ENCODE measurements at places on chromosomes 4 and X.

GRCh38 chr4:69092980-69093568 is 3.2 kb upstream of the UGT2B7 start:
- no peak for ATAC-seq

- ATAC-seq: peak; percentile 97
Measured at GRCh38 chr4:42371305-42372252, 25.7 kb upstream of the SHISA3 start.

GRCh38 chrX:15915959-15916703 is 61.5 kb upstream of the AP1S2 start:
- ATAC-seq: no peak

DNA sequence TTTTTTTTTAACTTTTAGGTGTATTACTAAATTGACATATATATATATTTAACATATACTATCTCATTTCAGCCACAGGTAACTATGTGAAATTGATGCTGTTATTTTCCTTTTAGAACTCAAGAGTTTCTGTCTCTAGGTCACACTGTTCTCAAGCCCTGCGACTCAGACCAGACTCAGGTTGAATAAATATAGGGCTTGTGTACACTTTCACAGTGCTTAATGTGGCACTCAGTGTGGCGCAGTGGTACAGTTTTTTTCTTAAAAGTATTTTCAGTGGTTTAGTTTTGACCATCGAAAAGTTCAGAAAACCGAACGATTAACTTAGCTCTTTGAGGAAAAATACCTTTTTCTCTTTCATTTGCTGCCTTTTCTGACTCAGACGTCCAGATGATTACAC is 24.7 kb downstream of the PACRGL start:
- no peak for ATAC-seq

DNA sequence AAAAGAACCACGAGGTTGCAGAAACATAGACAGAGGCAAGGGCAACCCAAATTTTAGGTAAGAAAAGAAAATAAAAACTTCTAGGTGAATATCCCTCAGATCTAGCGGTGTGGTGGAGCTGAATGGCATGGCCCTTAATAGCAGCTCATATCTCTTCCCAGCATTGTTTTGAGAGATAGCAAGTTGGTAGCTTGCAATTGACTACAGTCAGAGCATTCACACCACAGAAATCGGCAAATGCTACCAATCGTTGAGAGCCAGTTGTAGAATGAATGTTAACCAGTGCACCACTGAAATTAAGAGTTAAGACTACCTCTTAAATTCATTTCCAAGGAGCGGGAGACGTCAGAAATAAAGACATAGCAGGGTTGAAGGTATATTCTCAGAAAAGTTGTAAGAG is 184.0 kb upstream of the KIT start:
- no peak for ATAC-seq

- no peak for ATAC-seq
Measured at GRCh38 chr4:57098941-57099340, 11.2 kb downstream of the IGFBP7 start.

DNA sequence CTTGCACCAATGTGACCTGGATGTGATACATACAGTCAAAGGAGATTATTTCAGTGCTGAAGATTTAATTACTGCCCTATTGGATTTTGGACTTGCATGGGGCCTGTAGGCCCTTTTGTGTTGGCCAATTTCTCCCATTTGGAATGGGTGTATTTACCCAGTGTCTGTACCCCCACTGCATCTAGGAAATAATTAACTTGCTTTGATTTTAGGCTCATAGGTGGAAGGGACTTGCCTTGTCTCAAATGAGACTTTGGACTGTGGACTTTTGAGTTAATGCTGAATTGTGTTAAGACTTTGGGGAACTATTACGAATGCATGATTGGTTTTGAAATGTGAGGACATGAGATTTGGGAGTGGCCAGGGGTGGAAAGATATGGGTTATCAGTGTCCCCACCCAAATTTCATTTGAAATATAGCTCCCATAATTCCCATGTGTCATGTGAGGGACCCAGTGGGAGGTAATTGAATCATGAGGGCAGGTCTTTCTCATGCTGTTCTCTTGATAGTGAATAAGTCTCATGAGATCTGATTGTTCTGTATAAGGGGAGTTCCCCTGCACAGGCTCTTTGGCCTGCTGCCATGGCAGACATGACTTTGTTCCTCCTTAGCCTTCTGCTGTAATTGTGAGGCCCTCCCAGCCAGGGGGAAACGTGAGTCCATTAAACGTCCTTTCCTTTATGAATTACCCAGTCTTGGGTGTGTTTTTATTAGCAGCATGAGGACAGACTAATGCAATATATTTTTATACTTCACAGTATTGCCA is 362.2 kb upstream of the SPANXN4 start:
- no peak for ATAC-seq

- no peak for ATAC-seq
Measured at GRCh38 chr4:102321260-102321995, 23.9 kb downstream of the SLC39A8 start.

GRCh38 chr4:472881-473569 is 25.9 kb downstream of the ZNF721 start:
- ATAC-seq: peak; percentile 2

- ATAC-seq: no peak
Measured at GRCh38 chr4:148126825-148127224, 315.4 kb downstream of the NR3C2 start.

GRCh38 chr4:165866019-165866650 is 6.9 kb upstream of the TLL1 start:
- ATAC-seq: no peak
